ENCODE measurements at places on chromosomes 12 and 14.

DNA sequence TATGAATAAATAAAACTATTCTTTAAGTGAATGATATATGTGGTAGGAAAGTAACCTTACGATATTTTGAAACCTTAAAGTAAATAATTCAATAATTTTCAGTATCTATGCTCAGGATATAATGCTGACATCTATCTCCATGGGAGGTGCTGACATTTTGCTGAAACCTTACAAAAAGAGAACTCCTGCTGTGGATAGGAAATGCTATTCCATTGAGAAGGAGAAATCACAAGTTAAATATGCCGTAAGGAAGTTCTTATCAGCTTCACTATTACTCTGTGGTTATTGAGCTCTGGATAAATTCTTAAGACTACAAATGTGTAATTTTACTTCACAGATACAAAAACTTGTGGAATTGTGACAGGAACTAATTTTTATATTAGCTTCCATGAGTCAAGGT lies 722.1 kb downstream of the TMTC2 start:
- no peak overlapping the region for H3K4me3 ChIP-seq
- no peak overlapping the region for H3K27ac ChIP-seq
- no peaks in the 10 kb centered on the region for H3K27me3 ChIP-seq
- H3K36me3 ChIP-seq, result no peaks in the 10 kb centered on the region
- H3K4me1 ChIP-seq, result no peaks in the 10 kb centered on the region

DNA sequence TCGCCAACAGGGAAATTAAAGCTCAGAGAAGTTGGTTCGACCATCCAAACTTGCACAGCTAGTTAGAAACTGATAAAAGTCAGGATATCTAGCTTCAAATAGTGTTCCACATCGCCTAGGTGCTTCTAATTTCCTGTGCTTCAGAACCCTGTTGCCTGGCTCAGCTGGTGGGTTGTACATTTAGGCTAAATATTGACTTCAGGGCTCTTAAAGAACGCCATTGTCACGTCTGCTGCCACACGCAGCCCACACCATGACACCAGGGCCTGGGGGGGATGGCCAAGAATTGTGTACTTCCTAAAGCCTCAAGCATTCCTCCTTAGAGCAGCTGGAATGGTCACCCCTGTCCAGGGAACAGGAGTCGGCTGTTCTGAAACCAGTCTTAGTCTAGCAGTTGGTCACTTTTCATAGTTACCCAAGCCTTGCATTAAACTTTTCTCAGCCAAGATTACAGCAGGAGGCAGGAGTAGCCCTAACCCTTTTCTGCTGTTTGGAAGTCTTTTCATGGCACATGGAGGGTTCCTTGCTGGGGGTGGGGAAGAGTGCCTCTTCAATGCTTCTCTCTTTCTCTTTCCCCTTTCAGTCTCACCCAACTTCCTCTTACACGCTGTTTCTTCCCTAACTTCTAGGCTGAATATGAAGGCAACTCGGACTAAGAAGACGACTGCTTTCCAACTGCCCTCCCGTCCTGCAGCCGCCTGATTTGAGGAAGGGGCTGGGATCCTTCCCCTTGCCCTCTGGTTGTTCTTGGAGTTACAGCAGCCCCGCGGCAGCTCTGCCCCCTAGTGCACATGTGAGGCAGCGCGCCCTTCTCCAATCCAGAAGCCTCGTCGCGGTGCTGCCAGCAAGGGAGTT lies 17.1 kb downstream of the FOS start:
- H3K27me3 ChIP-seq, result no peaks in the 10 kb centered on the region
- H3K27ac ChIP-seq, result peak overlapping the region; percentile 70
- peak overlapping the region; percentile 71 for H3K4me3 ChIP-seq
- peaks cover 18% of the 10 kb centered on the region for H3K4me1 ChIP-seq
- peak; percentile 87 for DNase-seq

DNA sequence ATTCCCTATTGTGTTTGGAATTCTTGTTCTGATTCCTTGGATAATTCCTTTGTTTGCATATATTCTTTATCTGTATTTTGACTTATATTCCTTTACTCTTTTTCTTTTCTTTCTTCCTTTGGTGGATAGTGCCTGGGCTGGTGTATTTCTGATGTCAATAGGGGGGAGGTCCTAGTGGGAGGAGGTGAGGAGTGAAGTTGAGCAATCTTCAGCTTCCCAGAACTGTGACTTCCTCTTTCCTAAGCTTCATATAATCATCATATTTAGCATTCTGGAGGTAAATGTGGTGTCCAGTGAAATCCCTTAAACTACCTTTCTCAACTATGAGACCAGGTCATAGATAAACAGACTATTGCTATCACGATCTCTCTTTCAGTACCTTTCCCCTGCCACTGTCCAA lies 29.6 kb upstream of the TBPL2 start:
- H3K4me3 ChIP-seq, result no peak overlapping the region
- H3K27me3 ChIP-seq, result no peaks in the 10 kb centered on the region
- H3K36me3 ChIP-seq, result no peaks in the 10 kb centered on the region

- no peaks in the 10 kb centered on the region for H3K27me3 ChIP-seq
- H3K4me1 ChIP-seq, result no peaks in the 10 kb centered on the region
- H3K27ac ChIP-seq, result no peak overlapping the region
- H3K36me3 ChIP-seq, result no peaks in the 10 kb centered on the region
Observed at GRCh38 chr14:34229140-34229539, 232.9 kb downstream of the SPTSSA start.

DNA sequence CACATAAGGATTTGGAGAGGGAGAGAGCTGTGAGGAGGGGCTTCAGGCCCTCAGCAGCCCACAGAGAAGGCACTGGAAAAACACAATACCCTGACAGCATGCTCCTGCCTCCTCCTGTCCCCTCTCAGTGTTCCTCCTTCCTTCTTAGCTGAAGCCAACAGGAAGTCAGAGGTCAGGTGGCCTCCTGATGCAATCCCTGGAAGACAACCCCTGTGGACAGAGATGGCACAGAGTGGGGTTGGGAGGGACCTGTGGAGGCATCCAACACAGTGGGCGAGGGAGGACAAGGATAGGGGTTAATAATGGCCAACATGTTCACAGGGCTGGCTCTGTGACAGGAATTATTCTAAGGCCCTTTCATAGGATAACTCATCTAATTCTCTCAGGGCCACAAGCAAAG lies 15.4 kb upstream of the IFI27L2 start:
- DNase-seq, result no peak
- H3K36me3 ChIP-seq, result no peaks in the 10 kb centered on the region
- no peaks in the 10 kb centered on the region for H3K27me3 ChIP-seq
- H3K27ac ChIP-seq, result no peak overlapping the region

GRCh38 chr14:57712102-57712501 lies 153.8 kb downstream of the SLC35F4 start:
- DNase-seq, result no peak
- no peak overlapping the region for H3K27ac ChIP-seq
- no peaks in the 10 kb centered on the region for H3K27me3 ChIP-seq

DNA sequence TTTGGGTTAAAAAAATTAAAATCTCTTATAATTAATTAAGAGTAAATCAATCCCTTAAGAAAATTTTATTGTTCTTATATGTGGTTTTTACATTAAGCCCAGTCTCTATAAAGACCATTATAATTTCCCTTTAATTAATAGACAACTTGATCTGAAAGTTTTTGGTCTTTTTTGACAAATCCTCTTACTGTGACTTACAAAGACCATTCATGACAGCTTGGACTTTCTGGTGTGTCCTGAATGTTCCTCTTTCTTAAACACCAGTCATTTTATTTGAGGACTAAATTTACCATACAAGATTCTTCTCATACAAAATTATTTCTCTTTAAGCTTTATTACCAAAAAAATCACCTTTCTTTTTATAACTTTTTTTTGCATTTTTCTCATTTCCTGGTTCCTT lies 368.3 kb downstream of the ADGRD1 start:
- no peak overlapping the region for H3K27ac ChIP-seq
- H3K36me3 ChIP-seq, result no peaks in the 10 kb centered on the region
- H3K4me1 ChIP-seq, result no peaks in the 10 kb centered on the region
- DNase-seq, result no peak
- no peaks in the 10 kb centered on the region for H3K27me3 ChIP-seq

- H3K27me3 ChIP-seq, result no peaks in the 10 kb centered on the region
- peak overlapping the region; percentile 94 for H3K27ac ChIP-seq
- H3K36me3 ChIP-seq, result no peaks in the 10 kb centered on the region
- DNase-seq, result no peak
Observed at GRCh38 chr14:93186466-93186865, 1.3 kb downstream of the LYSET start.

All from B cell (primary cell).